Fibroblast of skin of back (primary cell): ENCODE measurements at places on chromosomes 13 and 19.

DNA sequence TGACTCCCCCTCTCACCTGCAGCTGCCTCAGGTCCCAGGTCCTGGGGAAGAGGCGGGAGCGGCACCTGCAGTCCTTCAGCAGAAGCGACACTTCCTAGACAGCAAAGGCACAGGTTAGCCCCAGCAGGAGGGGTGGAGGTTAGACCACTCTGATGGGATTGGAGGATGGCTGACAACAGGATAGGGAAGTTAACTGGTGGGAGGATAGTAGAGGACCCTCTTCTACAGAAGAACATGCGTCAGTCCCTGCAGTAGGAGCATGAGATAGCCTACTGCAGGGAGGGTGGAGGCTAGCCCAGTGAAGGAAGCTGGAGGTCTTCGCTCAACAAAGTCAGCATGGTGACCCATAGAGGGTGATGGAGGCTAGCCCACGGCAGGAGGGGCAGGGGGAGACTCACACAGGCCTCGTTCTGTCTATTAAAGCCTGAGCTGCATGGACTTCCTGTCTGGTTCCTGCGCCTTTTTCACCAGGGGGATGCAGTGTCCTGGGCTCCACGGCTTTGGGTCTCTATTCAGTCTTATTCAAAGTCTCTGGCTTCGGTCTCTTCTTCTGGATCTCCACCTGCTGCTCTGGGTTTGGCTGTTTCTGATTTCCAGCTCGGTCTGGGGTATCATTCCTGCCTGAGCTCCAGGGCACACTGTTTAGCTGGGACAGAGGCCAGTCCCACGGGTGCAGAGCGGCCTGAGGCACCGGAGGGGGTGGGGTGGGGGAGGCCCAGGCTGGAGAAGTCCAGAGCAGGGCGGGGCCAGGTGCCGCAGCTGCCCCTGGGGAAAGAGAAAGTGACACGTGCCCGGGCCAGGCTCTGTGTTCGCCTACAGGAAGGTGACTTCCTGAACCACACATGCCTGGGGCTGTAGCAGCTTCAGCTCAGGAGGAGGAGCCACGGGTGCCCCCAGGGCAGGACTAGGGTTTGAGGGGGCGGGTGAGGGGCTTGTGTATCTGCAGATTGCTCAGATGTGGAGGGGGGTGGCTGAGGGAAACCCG, 7.3 kb downstream of the IFNL3 start:
- no peak for DNase-seq

GRCh38 chr19:2469102-2469914, 6.6 kb upstream of the GADD45B start:
- peak; percentile 97 for DNase-seq

- DNase-seq: peak; percentile 47
Observed at GRCh38 chr19:57850553-57851017, 926 bp downstream of the ZNF587 start.

GRCh38 chr19:22882797-22883196, 50.7 kb downstream of the ZNF723 start:
- DNase-seq: peak; percentile 7

DNA sequence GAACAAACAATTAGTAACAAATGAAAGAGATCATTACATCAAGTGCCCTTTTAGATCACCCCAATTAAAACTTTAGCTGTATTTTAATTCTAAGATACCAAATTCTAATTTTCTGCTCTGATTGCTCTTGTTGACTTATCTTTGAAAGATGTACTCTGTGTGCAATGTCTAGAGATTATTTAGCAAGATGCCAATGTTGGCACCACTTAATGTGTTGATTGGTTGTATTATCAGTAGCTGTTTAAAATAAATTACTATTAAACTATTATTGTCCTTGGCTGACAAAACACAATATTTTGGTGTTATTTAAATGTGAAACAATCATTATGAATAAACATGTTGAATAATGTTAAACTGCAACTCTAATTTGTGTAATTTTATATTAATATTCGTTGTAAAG, 386.0 kb downstream of the DACH1 start:
- DNase-seq: no peak

DNA sequence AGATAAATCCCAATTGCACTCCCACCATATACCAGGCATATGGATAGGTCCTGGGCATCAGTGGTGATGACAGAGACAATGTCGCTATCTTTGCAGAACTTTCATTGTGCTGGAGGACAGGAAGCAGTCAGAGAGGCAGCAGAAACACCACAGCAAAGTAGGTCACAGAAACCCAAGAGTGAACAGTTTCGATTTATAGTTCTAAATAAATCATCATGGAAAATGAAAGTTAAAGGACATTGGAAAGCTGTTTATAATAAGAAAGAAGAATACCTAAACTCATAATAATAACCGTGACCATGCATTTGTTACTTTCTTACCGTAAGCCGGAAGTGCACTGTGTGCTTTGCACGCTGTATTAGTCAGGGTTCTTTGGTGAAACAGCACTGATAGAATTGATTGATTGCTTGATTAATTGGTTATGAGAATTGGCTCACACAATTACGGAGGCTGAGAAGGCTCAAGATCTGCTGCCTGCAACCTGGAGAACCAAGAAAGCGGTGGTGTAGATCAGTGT, 38.9 kb downstream of the ALOX5AP start:
- DNase-seq: no peak

GRCh38 chr19:19538061-19538784, at the start of gene CILP2:
TSS of gene CILP2 (plus strand) at chr19:19538265. CDS start at chr19:19538350, 85 bp downstream.
- no peak for DNase-seq

DNA sequence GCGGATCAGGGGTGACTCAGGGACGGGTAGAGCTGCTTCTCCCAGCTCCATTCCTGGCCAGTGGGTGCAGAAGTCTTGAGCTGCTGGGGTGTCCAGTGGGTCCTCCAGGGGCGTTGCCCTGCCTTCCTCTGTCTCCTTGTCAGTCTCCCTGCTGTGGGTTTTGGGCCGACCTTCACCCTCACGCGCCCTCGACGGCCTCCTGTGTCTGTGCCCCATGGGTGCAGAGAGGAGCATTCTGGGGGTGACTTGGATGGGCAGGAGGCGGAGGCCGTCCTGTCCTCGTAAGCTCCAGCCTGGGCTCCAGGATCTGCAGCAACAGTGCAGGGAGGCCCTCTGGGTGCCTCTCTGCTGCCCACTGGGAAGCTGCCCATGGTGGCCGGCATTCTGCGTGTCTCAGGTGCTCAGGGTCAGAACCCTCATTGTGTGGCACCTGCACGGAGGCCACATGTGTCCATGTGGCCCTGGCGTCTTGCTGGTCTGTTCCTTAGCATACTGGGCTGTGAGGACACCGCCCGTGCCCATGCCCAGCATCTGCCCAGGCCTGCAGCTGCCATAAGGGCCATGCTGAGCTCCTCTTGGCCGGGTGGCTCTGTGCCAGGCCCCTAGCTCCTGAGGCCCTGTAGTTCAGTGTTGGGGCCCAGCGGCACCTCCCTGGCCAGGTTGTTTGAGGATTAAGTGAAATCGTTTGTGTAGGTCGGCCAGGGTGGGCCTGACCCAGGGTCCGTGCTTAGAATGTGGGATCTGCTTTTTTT, 17.3 kb downstream of the DOT1L start:
- DNase-seq: no peak

- peak; percentile 71 for DNase-seq
Observed at GRCh38 chr19:18274781-18275356, 617 bp upstream of the IQCN start.

DNA sequence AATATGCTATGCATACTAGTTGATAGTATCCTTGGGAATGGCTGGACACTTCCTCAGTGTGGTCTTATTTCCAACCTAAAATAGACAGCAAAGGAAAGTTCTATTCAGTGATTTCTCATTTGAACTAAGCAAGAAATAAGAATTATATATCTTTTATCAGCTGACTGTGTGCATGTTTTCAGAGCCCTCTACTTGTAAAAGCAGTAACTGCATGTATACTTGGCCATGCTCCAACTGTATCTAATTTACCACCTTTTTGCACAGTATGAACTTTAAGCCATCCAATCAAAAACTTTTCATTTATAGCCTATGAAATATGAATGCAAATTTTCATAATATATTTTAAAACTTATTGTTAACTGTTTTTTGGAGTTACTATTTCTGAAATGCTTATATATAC, 136.4 kb upstream of the PCDH9 start:
- DNase-seq: peak; percentile 2

DNA sequence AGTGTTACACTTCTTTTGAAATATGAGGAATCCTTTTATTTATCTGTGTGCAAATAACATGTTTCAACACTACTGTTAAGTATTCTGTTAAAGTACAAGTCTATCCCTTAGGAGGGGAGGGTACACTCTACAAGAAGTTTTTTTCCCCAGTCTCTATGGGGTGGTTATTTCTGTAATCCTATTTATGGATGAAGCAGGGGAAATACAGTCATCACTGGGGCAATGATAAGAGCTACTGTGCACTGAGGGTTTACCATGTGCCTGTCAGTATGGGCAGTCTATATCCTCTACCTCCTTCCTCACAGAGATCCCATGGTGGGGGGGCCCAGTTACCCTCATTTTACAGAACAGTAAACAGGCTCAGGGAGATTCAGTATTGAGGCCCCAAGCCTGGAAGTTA, 16.6 kb upstream of the TRIM13 start:
- DNase-seq: no peak

DNA sequence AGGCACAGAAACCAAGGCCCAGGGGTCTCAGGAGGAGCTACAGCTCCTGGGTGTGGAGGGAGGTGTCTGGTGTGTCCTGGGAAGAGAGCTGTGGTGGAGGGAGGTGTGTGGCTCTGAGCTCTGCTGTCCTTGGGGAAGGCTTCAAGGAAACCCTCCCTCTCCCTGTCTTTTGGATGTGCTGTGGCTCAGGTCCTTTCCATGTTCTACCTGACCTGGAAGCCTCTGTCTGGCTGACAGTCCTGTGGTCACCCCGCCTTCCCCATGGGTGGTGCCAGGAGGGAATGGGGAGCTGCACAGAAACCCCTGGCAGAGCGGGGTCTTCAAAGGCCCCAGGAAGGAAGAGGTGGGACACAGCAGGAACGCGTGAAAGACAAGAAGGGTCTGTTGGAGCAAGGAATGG, 617 bp upstream of the CEACAM7 start:
- DNase-seq: no peak

- DNase-seq: no peak
Observed at GRCh38 chr19:11264452-11265176, 2.3 kb upstream of the DOCK6 start.

DNA sequence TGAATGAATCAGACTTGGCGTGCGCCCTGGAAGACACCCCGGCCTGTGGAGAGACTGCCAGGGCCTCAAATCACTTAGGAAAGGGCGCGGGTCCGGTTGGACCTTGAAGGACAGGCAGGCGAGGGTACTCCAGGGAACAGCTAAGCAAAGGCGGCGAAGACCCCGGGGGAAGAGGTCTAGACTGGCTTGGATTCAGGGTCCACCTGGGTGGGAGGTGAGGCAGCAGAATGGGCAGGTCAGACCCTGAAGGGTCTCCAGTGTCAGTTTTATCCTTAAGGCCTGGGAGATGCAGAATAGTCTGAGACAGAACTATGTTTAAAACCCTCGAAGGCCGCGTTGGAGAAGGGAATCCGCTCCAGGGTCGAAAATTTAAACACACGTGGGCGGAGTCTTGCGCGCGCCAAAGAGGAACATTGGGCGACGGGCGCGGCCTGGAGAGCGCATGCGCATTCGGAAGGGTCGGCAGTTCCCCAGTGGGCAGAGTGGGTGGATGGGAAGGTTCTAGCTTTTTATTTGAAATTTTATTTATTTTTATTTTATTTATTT, 567 bp upstream of the SMG9 start:
- peak; percentile 76 for DNase-seq

- peak; percentile 43 for DNase-seq
Observed at GRCh38 chr13:44972956-44973581, 16.2 kb downstream of the NUFIP1 start.

DNA sequence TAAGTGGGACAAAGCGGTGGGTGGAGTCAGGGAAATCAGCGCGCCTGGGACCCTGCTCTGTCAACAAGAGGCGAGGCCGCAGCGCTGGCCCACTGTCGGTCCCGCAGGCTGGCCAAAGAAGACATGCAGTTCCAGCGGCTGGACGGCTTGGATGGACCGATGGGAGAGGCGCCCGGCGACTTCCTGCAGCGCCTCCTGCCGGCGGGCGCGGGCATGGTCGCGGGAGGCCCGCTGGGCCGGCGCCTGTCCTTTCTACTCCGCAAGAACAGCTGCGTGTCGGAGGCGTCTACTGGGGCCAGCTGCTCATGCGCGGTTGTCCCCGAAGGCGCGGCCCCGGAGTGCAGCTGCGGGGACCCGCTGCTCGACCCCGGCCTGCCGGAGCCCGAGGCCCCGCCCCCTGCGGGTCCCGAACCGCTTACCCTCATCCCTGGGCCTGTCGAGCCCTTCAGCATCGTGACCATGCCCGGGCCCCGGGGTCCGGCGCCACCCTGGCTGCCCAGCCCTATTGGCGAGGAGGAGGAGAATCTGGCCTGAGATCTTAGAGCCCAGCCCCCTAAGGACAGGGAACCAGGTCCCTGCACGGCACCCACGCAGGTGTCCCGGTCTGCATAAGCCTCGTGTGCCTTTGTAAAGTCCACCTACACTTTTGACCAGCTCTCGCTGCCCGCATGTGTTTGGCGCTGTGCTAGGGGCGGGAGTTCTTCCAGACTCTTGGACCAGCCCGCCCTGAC, 6.1 kb downstream of the BEST2 start:
- peak; percentile 67 for DNase-seq

- DNase-seq: no peak
Observed at GRCh38 chr13:110454227-110454859, 107.2 kb downstream of the RAB20 start.

DNA sequence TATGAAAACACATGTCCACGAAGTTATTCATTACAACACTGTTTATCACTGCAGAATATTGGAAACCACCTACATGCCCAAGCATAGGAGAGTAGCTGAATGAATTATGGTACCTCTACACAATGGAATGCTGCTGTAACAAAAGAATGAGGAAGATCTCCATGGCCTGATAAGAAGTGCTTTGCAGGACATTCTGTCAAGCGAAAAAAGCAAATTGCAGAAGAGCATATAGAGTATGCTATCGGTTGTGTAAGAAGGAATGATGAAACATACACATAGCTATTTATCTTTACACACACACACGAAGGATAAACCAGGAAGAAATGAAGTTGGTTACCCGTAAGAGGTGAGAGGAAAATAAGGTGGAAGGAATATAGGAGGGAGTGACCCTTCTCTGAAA, 37.5 kb upstream of the CEACAM20 start:
- no peak for DNase-seq

GRCh38 chr13:58583966-58584365, 952.4 kb downstream of the PCDH17 start:
- DNase-seq: peak; percentile 50

DNA sequence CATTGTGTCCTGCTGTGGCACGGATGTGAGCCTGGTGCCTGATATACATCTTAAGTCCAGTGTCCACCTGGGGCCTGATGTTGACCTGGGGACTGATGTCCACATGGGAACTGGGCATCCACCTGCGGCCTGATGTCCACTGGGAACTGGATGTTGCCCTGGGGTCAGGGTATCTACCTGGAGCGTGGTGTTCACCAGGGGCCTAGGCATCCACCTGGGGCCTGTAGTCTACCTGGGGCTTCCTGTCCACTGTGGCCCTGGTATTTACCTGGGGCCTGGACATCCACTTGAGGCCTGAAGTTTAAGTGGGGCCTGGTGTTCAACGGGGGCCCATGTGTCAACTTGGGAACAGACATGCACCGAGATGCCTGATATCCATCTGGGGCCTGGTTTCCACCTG, 11.9 kb downstream of the SACS start:
- no peak for DNase-seq

GRCh38 chr19:2476451-2477140, 669 bp downstream of the GADD45B start:
- peak; percentile 88 for DNase-seq
